Activated gamma-delta T cell treated with anti-CD3 and anti-CD28 coated beads, Interleukin-2, amount 50 U/mL, for 16 hours (primary cell): ENCODE measurements at places on chromosomes 5 and 9.

DNA sequence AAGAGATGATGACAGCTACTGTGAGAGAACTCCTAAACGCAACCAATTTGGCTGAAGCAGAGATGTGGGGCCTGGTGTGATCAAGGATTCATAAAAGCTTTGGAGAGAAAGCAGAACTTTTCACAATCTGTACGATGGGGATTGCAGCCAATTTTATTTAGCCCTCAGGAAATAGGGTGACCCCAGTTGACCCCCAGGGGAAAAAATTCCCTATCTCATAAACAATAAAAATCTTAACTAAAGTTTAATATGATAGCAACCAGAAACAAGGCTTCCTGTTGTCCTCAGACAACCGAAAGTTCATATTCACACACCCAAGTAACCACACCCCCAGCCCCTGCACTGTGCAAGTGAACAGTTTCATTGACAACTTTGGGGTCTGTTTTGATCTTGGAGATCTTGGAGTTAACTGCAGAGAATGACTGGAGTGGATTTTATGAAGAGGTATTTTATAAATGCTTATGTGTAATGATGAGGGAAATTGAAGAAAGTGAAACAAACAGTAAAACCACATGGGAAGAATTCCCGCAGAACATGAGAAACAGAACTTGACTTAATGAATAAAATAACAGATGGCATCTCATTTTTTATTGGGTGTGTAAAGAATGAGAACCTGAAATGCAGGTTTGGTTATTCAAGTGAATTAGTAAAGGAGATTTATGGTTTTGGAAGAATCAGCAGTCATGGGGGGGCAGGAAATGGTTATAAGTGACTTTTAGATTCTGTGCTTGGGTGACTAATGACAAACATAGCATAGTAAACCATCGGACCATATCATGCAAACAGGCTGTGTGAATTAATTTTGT, 94.5 kb downstream of the PDE4D start:
- DNase-seq = no peak

GRCh38 chr9:131781069-131781468, 41.2 kb upstream of the RAPGEF1 start:
- DNase-seq = no peak

DNA sequence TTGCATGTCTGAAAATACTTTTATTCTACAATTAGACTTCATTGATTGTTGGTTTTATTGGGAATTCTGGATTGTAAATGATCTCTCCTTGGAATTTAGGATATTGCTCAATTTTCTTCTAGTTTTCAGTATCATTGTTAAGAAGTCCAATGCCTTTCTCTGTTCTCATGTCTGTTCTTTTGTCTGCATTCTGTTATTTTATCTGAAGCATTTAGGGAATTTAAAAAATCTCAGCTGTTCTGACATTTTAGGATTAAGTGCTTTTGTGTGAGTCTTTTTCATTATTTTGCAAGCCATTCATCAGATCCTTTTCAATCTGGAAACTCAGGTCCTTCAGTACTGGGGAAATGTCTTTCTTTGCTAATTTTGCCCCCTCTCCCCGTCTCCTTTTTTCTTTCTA, 4.4 kb upstream of the FER start:
- no peak for DNase-seq

DNA sequence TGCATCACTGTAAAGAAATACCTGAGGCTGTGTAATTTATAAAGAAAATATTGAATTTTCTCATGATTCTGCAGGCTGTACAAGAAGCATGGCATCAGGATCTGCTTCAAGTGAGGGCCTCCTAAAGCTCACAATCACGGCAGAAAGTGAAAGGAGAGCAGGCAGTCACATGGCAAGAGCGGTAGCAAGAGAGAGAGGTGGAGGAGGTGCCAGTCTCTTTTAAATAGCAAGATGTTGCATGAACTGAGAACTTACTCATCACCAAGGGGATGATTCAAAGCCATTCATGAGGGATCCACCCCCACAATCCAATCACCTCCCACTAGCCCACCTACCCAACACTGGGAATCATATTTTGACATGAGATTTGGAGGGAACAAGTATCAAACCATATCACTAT, 184.5 kb upstream of the PAPPA start:
- DNase-seq = no peak

DNA sequence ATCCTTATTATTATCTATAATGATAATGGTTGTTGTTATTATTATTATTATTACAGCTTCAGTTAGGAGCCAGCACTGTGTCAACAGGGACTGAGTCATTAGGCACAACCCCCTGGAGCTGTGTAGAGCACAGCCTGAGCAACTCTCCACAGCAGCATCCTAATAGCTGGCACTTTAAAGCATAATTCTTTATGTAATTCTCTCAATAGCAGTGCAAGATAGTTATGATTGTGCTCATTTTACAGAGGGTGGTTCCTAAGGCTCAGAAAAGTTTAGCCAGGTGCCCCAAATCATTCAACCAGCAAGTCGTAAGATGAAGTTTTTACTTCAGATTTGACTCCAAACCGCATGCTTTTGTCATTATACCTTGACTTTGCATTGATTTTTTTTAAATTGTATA, 390.3 kb downstream of the ANXA1 start:
- no peak for DNase-seq

DNA sequence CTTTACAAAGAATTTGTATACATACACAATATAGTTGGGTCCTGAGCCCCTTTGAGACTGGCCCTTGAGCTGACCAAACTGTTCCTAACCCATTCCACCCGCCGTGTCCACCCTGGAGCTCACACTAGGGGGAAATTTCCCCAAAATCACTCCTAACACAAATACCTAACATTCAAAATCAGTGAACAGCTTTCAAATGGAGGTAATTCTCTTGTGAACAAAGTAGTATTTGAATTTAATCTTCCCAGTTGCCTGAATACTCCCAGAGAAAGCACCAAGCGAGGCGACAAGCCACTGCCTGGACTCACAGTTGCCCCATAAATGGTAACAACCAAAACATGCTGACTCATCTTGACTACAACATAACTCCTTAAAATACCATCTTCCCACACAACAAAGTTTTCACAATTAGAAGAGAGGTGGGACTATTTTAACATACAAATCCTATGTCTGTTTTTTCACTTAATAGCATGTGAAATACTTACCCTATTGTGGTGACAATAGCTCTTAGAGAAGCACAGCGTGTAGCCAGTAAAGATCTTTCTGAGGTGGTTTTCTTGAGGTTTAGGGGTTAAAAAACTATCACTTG, 31.7 kb upstream of the SCAMP1 start:
- DNase-seq = no peak

- DNase-seq = no peak
Measured at GRCh38 chr9:113622600-113623400, 159.3 kb downstream of the RGS3 start.

GRCh38 chr5:759111-759751, 25.3 kb downstream of the ZDHHC11B start:
- DNase-seq = no peak

DNA sequence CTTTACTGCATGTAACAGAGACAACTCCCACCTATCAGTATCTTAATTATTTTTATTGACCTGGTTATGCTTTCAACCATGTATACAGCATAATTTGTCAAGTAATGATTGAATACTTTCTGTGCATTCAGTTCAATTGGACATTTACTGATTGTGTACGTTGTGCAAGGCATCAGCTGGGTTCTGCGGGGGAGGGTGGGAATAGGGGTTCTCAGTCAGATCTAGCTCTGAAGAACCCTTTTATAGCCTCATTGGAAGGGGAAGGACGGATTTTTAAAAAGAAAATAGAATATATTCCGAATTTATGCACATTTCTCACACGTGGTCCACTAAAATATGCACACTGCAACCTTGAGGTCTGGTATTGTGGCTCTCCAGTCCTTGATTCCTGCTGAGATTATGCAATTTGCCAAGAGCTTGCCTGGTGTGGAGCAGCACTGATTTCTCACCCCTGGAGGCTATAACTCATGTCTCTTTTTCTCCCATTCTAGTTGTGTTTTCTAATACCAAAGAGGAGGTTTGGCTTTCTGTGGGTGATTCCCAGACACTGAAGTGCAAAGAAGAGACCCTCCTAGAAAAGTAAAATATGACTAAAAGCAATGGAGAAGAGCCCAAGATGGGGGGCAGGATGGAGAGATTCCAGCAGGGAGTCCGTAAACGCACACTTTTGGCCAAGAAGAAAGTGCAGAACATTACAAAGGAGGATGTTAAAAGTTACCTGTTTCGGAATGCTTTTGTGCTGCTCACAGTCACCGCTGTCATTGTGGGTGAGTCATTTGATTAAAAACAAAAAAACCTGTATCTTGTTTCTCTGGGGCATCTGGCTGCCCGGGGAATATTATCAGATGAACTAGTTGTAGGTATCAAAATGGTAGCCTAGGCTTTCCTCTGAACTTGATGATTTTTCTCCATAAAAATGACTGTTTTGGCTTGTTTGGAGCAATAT, 1.7 kb downstream of the SLC1A3 start:
- no peak for DNase-seq

- DNase-seq = no peak
Measured at GRCh38 chr5:180920710-180921109, 21.8 kb downstream of the BTNL8 start.

- DNase-seq = no peak
Measured at GRCh38 chr5:104178829-104179456, 616.4 kb upstream of the NUDT12 start.

GRCh38 chr5:73812457-73812856, 186.5 kb downstream of the ARHGEF28 start:
- DNase-seq = no peak

DNA sequence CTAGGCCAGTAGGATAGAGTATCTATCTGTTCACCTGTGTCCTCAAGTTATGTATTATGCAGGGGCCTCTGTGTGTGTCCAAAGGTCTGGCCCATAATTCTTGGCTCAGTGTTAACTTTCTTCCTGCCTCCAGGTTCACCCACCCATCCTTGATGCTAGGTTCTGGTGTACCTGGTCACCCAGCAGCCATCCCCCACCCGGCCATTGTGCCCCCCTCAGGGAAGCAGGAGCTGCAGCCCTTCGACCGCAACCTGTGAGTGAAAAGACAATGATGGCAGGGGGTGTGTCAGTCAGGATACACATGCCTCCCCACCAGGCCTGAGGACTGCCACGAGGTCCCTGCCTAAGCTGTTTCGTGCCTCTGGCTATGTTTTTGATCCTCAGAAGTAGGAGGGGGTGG, 27.6 kb downstream of the TCF7 start:
- DNase-seq = no peak

DNA sequence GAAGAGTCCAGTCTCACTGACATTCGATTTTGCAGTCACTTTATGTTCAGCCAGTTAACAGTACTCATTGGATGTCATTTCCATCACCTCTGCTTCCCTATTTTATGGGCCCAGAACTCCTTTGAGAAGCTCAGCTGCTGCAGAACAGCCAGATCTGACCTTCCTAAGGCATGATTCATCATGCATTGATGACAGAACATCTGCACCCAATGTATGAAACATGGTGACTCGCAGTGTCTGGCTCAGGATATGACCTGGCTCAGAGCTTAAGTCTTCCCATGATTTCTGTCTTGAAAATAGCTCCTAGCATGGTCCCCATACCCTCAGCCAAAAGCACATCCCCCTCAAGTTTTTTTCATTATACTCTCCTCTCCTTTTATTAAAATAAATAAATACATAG, 92.6 kb upstream of the TRIM32 start:
- no peak for DNase-seq

GRCh38 chr9:124121725-124122124, 110.2 kb downstream of the LHX2 start:
- DNase-seq = no peak

DNA sequence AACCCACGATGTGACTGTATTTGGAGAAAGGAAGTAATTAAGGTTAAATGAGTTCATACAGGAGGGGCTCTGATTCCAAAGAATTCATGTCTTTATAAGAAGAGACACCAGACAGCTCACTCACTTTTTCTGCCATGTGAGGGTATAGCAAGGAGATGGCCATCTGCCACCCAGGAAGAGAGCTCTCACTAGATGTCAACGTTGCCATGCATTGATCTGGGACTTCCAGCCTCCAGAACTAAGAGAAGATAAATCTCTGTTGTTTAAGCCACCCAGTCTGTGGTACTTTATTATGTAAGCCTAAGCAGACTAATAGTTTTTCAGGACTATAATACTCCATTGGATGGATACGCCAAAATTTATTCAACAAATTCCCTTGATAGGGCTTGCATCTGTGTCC, 89.8 kb upstream of the RAD23B start:
- DNase-seq = no peak

DNA sequence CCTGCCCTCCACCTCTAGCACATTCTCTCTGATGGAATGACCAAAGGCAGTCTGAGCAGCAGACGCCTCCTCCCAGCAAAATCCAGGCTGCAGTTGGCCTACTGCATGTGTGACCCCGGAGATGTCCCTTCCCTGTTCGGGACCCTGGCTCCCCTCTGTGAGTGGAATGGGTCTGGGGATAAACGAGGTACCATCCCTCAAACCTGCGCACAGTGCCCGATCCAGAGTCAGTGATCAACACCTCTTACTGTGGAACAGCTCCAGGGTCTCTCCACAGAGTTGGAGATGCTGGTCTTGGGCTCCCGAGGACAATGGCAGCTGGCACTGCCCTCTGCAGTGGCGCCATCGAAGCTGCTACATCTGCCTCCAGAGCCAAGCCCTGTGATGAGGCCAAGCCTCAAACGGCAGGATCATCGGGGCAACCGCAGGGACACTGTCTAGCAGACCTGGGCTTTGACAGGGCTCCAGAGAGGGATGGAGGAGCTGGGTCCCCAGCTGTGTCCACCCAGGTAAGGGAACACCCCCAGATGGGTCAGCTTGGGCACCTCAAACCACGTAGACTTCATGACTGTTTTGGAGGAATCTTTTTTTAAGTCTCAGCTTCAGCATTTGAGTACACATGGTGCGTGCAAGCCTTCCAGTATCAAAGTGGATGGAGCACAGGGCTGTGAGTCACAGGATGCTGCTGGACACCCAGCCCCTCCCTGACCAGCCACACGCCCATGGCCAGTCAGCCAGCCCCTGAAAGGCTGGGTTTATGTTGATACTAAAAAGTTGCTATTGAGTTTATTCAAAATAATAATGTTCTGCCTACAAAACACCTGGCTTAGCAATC, 13.0 kb downstream of the MED10 start:
- no peak for DNase-seq

DNA sequence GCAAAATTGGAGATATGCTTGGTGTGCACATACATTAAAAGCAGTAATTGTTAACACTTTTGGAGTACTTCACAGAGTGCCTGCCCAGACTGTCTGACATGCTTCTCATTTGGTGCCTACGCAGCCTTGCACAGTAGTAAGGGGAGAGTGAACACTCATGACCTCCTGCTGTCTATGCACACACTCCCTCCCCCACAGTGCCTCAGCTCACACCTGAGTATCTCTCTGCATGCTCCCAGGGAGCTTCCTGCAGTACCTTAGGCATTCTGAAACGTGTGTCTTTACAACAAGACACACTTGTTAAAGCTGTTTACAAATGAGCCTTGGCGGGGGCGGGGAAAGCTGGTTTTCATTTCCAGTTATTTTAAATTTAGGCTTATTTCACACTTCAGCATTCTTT, 18.0 kb downstream of the MAP3K1 start:
- no peak for DNase-seq

GRCh38 chr5:54457094-54457862, 1.8 kb downstream of the HSPB3 start:
- DNase-seq = no peak

DNA sequence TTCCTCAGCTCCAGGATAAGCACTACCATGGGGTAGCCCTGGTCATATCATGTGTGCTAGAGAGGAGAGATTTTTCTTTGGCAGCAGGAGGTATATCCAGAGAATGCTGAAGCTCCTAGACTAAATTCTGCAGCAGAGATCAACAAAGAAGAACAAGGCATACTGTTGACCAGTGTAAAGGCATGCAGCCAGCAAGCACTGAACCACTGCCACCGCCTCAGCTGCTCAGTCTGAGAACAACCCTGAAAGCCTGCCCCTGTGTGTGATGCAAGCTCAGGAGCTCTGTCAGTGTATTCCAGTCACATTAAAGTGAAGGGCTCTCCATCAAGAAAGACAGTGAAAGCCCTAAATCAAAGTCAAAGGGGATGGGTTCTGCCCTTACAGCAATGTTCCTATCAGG, 439.5 kb upstream of the CD180 start:
- DNase-seq = no peak
